A172 (cell line): ENCODE measurements at places on chromosomes 7 and 10. TPM values are rescaled to one million over a fixed set of nuclear protein-coding genes. Genes with fewer than 3 reads are reported as not detected.

The CDK14 gene
- total RNA-seq: 19.6 and 22.3 TPM in 2 replicates

The CD36 gene
- 0.05 and 2.7 TPM in 2 replicates for total RNA-seq

DNA sequence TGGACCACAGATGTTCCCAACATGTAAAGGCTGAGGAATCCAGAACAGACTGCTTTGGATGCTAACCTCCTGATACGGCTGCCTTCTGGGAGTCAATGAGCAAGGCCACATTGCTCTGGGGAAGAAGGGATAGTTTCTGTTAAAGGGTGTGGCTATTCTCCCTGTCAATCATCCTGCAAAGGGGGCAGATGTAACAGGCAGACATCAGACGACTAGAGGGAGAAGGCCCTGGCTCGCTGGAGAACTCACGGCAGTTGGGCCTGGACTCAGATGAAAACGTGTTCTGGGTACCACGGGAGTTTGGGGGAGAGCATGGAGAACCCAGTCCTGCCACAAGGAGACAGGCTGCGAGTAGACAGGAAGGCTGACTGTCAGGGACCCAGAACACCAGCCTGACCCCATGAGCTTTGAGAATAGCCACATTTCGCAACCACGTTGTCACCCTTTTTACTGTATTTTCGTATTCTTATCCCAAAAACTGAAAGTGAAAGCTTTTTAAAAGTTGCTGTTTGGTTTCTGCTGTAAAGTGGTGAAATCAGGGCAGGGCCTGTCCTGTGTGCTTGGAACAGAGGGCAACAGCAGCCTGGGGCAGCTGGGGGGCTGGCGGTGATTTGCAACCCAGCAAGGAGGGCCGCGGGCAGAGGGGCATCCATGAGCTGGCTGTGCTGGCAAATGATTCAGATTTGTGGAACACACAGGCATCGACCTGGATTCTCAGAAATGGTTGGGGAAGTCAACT is 95.3 kb downstream of the MYOF start:
- DNase-seq: no peak

DNA sequence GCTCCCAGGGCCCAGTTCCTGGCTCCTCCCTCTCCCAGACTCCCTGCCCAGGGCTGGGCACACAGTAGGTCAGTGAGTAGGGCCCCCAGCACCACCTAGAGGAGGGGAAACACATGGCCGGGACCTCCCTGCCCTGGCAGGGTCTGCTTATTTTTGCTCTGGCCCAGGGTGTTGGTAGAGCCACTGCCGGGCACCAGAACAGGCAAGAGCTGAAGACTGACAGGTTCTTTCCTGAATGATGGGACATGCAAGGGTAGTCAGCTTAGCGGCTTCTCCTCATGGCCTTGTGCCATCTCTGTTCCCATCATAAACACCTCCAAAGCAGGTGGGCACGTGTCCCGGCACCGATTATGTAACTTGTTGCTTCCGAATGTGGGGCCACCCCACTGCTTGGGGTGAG is 86.5 kb downstream of the NEURL1 start:
- no peak for DNase-seq
